ENCODE measurements at places on chromosomes 1 and 21.

DNA sequence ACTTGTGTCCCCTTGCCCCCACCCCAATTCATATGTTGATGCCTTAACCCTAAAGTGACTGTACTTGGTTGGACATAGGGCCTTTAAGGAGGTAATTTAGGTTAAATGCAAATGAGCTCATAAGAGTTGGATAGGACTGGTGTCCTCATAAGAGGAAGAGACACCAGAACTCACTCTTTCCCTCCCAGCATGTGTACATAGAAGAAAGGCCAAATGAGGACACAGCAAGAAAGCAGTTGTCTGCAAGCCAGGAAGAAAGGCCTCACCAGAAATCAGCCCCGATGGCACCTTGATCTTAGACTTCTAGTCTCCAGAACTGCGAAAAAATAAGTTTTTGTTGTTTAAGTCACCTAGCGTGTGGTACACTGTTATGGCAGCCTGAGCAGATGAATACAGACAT is 45.5 kb downstream of the RAB3GAP2 start:
- no peak for DNase-seq

DNA sequence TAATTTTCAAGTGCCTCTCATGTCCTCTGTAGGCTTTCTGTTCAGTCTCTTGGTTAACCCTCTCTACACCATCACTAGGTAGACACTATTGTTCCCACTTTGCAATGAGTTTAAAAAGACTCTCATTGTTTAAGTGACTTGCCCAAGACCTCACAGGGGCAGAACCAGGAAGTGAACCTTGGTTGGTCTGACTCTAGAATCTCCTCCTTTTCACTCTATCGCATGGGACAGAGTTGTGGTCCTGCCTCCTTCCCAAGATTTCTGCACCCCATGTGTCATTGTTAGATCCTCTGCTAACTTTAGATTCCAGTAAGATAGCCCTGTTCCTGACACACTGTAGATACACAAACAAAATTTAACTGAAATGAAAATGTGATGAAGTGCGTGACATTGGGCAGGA is 481.7 kb upstream of the USP24 start:
- no peak for DNase-seq

GRCh38 chr1:67044631-67045270 is 9.2 kb downstream of the SLC35D1 start:
- no peak for DNase-seq

- no peak for DNase-seq
Measured at GRCh38 chr1:218970397-218970990, 203.2 kb upstream of the LYPLAL1 start.

GRCh38 chr1:243763806-243764205 is 86.2 kb downstream of the AKT3 start:
- DNase-seq: no peak

- no peak for DNase-seq
Measured at GRCh38 chr1:173193639-173194038, 13.5 kb downstream of the TNFSF4 start.
